ENCODE measurements at places on chromosomes 2 and 18. TPM values are rescaled to one million over a fixed set of nuclear protein-coding genes. Genes with fewer than 3 reads are reported as not detected.

DNA sequence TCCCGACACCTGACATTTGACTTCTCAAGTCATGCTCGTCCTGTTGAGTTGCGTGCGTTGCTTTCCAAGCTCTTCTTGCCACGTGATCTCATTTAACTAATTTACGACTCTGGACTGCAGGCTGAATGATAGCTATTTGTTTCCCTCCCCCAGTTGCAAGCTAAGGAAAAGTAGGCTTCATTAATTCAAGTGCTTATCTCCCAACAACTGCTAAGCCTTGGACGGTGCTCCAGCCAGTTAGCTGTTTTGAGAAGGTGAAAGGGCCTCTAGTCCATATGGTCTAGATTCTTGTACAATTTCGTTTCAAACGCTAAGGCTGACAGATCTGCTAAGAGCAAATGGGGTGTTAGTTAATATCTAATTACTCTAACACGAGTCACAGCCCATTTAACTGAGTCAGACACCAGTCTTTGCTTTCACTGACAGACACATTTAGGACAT, 21.1 kb downstream of the GPR45 start:
- no peaks in the 10 kb centered on the region for H3K4me1 ChIP-seq
- H3K27ac ChIP-seq, result no peak overlapping the region
- DNase-seq, result no peak
- peaks cover 26% of the 10 kb centered on the region for H3K36me3 ChIP-seq

- H3K27me3 ChIP-seq, result peaks cover 17% of the 10 kb centered on the region
- DNase-seq, result no peak
- no peak overlapping the region for H3K27ac ChIP-seq
Observed at GRCh38 chr2:17800219-17800618, 16.0 kb upstream of the MSGN1 start.

DNA sequence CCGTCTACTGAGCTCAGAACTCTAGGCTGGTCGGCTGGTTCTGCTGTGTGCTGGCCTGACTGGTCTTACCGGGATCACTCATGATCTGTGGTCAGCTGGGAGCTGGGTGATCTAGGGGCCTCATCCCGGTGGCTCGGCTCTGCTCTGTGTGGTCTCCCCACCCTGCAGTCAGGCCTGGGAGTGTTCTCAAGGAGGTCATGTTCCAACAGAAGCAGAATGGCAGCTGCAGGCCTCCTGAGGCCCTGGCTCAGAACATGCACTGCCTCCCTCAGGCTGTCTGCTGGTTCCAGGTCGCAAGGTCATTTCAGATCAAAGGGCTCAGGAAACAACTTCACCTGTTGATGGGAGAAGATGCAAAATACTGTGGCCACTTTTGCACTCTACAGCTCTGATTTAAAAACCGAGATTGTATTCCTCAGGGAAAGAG, 81.1 kb upstream of the RFX8 start:
- no peaks in the 10 kb centered on the region for H3K27me3 ChIP-seq
- DNase-seq, result no peak
- peaks cover 20% of the 10 kb centered on the region for H3K4me1 ChIP-seq
- H3K36me3 ChIP-seq, result peaks cover 4% of the 10 kb centered on the region

DNA sequence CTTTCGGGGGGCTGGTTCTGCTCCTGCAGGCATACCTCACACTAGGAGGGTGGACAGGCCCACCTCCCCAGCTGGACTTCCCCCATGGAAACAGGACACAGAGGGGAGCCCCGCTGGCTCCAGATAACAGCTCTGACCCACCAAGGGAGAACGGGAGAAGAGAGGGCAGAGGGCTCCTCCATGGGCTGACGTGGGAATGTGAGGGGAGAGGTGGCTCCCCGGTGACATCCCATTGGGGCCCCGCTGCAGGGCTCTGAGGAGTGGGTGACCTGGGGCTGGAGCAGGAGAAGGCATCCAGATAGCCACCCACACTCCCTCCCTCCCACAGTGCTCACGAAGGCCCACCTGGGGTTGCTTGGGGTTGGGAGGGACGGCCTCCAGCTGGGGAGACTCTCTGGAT, 45.9 kb downstream of the FBLN7 start:
- peak overlapping the region; percentile 87 for H3K27ac ChIP-seq
- H3K27me3 ChIP-seq, result peaks cover 3% of the 10 kb centered on the region
- no peak overlapping the region for H3K4me3 ChIP-seq
- H3K4me1 ChIP-seq, result peaks cover 58% of the 10 kb centered on the region

DNA sequence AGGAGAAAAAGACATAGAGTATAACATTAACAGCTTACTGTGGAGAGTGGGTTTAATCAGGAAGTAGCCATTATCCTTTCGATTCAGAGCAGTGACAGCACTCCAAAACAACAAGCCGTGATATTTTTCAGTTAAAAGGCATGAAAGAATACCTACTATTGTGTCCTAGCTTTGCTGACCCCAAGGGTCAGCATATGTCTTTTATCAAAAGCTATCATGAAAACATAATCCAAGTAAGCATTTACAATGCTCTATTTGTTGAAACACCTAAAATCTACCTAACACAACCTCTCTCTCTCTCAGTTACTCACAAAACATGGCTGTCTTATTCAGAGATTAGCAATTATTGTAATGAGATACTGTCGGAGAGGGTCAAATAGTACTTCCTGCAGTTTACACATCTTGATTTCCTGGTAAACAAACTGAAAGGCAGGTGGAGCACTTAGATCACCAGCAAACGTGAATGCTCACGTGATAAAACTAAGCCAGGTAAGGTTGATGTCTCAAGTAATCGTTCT, 100.0 kb downstream of the BAZ2B start:
- no peaks in the 10 kb centered on the region for H3K36me3 ChIP-seq
- peak overlapping the region; percentile 78 for H3K4me3 ChIP-seq
- peaks cover 20% of the 10 kb centered on the region for H3K4me1 ChIP-seq
- H3K27me3 ChIP-seq, result no peaks in the 10 kb centered on the region

DNA sequence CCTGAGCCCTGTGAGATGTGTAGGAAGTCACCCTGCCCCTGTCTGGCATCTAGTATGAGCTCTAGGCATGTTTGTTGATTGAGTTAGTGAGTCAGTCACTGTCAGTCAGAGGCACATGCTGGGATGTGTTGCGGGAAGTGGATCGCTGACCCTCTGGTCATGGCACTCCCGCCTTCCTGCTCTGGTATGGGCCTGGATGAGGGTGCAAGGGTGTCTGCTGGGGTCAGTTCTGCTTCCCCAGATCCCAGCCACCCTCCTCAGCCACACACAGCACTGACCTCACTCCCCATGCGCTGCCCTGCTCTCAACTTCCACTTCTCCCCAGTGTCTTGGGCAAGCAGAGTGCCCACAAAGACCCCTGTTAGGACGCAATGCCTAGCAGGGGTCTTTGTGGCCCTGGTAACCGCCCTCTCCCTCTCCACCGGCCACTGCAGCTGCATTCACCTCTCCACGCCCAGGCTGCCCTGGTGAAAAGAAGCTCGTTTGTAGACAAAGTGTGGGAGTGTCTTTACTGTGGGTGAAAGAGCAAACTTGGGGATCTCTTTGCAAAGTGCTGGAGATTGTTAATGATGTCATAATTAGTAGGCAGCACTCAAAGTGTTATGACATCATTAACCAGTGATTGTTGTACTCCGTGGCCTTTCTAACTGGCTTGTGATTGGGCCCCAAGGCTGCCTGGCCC, 252.1 kb downstream of the LDLRAD4 start:
- no peak overlapping the region for H3K27ac ChIP-seq
- H3K27me3 ChIP-seq, result no peaks in the 10 kb centered on the region
- no peak overlapping the region for H3K4me3 ChIP-seq
- peaks cover 55% of the 10 kb centered on the region for H3K36me3 ChIP-seq

- no peaks in the 10 kb centered on the region for H3K4me1 ChIP-seq
- H3K4me3 ChIP-seq, result no peak overlapping the region
- H3K27ac ChIP-seq, result no peak overlapping the region
- no peaks in the 10 kb centered on the region for H3K36me3 ChIP-seq
- DNase-seq, result no peak
- no peaks in the 10 kb centered on the region for H3K27me3 ChIP-seq
Observed at GRCh38 chr2:32849456-32850194, 97.1 kb upstream of the LTBP1 start.

GRCh38 chr2:234091432-234091879, 41.0 kb downstream of the SPP2 start:
- H3K4me3 ChIP-seq, result no peak overlapping the region
- no peaks in the 10 kb centered on the region for H3K27me3 ChIP-seq
- H3K27ac ChIP-seq, result no peak overlapping the region
- H3K36me3 ChIP-seq, result peaks cover 3% of the 10 kb centered on the region
- H3K4me1 ChIP-seq, result peaks cover 5% of the 10 kb centered on the region

- H3K4me1 ChIP-seq, result no peaks in the 10 kb centered on the region
- no peak for DNase-seq
- no peaks in the 10 kb centered on the region for H3K36me3 ChIP-seq
- no peak overlapping the region for H3K27ac ChIP-seq
Observed at GRCh38 chr2:133674433-133675331, 106.4 kb upstream of the NCKAP5 start.

DNA sequence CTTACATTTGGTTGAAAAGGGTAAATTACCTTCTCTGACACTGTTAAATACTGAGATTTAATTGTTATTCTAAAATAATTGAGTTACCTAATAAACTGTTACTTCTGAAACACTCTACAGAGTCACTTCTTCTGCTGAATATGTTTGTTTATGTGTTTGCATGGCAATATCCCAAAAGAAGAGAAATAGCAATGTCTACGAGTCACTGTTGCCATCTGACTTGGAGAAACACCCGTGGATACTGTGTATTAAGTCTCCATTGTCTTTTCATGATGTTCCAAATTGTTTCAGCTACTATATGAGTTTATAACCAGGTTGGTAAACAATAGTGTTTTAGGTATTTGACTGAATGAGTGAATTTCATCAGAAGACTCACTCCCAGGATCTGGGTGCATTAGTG, 754.2 kb upstream of the ID2 start:
- H3K27me3 ChIP-seq, result no peaks in the 10 kb centered on the region
- H3K27ac ChIP-seq, result no peak overlapping the region
- no peaks in the 10 kb centered on the region for H3K36me3 ChIP-seq
- H3K4me3 ChIP-seq, result no peak overlapping the region
- H3K4me1 ChIP-seq, result peaks cover 15% of the 10 kb centered on the region
- DNase-seq, result no peak

DNA sequence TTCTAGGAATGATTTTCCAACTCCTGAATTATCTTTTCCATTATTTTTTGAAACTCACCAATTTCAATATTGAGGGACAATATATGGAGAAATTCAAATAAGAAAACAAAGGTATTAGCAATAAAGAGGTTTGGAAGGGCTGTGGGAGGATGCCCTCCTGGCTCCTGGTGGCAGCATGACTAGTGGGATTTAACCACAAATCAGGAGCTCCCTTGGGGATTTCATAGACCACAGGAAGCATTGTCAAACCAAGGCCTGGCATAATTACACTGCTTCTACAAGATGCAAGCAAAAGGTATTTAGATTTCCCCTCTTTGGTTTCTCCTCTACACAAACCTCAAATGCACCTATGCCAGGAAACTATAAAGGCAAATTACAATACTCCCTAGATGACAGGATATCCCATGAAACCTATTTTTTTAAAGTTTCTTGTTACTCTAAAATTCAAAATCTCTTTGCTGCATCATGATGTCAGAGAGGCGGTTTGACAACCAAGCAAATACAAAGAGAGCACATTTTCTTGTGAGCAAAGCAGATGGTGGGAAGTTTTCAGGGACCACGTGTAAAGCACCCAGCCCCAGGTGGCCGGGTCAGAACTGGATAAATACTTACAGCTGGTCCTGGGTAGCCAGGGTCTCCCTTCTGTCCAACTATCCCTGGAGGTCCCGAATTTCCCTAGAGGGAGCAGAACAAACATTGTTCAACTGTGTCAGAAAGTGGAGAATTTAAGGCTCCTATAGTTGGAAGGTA, 67.9 kb downstream of the COL6A3 start:
- H3K4me3 ChIP-seq, result no peak overlapping the region
- H3K36me3 ChIP-seq, result no peaks in the 10 kb centered on the region
- no peak for DNase-seq
- H3K27me3 ChIP-seq, result no peaks in the 10 kb centered on the region

DNA sequence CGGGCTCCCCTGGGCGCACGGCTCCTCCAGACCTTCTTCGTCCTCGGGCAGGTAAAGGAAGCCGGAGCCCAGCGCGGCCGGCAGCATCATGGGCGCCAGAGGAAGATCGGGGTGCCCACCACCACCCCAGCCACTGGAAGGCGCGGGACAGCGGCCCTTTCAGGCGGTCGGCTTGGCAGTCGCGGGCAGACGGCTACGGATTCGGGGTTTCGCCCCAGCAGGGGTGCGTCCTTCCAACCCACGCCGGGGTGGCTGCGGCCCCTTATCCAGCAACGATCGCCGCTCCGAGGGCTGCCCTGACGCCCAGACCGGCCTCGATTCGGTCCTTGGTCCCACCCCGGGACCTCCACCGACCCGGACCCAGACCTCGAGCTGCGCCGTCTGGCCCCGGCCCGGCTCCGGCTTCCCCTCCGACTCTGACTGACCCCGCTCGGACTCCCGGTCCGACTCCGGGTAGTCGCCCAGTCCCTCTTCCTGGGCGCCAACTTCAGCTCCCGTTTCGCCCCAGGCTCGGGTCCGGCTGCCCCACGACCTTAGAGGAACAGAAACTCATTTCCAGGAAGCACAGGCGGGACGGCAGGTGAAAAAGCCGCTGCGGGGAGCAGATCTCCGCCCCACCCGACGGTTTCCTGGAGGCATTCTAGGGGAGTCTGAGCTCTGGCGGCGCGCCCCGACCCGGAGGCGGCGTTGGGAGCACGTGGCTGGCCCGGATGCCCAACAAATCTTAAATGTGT, 30.2 kb upstream of the SSB start:
- H3K27me3 ChIP-seq, result peaks cover 19% of the 10 kb centered on the region
- no peak overlapping the region for H3K27ac ChIP-seq
- peak; percentile 56 for DNase-seq
- H3K36me3 ChIP-seq, result peaks cover 1% of the 10 kb centered on the region
- peak overlapping the region; percentile 66 for H3K4me3 ChIP-seq

- no peaks in the 10 kb centered on the region for H3K36me3 ChIP-seq
- H3K4me3 ChIP-seq, result no peak overlapping the region
- DNase-seq, result no peak
- no peaks in the 10 kb centered on the region for H3K27me3 ChIP-seq
Observed at GRCh38 chr2:128390256-128390990, 71.8 kb upstream of the HS6ST1 start.

GRCh38 chr18:44793685-44794084, 113.0 kb downstream of the SETBP1 start:
- H3K27me3 ChIP-seq, result no peaks in the 10 kb centered on the region
- no peaks in the 10 kb centered on the region for H3K36me3 ChIP-seq
- DNase-seq, result no peak
- no peak overlapping the region for H3K4me3 ChIP-seq

DNA sequence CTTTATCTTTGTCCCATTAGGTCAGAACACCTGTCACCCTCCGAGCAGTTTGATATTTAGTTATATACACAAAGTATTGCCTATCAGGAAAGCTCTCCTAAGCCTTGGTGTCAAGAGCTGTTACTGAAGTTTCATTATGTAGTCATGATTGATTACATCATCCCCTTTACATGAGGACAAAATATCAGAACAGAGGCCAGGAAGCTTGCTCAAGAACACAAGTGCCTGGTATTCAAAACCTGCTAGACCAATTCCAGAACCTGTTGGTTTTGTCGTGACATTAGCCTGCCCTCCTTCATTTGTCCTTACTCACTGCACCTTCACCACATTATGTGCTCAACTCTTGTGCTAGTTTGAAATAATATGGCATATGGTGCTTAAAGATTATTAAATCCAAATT, 377.1 kb downstream of the CDH19 start:
- H3K27ac ChIP-seq, result no peak overlapping the region
- H3K4me1 ChIP-seq, result no peaks in the 10 kb centered on the region
- DNase-seq, result no peak
- H3K27me3 ChIP-seq, result no peaks in the 10 kb centered on the region
- no peaks in the 10 kb centered on the region for H3K36me3 ChIP-seq
- H3K4me3 ChIP-seq, result no peak overlapping the region

CBLN2 gene
- total RNA-seq, result not detected

GALNT13 gene
- 0.32 TPM for total RNA-seq

CDH19 gene
- total RNA-seq, result not detected

LRRTM4 gene
- not detected for total RNA-seq

MAP3K19 gene
- not detected for total RNA-seq

GAREM1 gene
- total RNA-seq, result not detected

TMEM247 gene
- not detected for total RNA-seq

SPP2 gene
- total RNA-seq, result not detected

CXCR1 gene
- total RNA-seq, result not detected

MC4R gene
- not detected for total RNA-seq

OSBPL1A gene
- total RNA-seq, result 2.7 TPM
